Upper lobe of left lung (tissue), 6 donors: ENCODE measurements at places on chromosomes 6 and 20.

- peaks cover 23% of the 10 kb centered on the region for H3K27me3 ChIP-seq
- DNase-seq = no peak
- peaks cover 22% of the 10 kb centered on the region for H3K4me1 ChIP-seq
- no peaks in the 10 kb centered on the region for H3K36me3 ChIP-seq
- no peak overlapping the region for H3K27ac ChIP-seq
These were observed 2.4 kb upstream of the SCRT2 start for GRCh38 chr20:677957-678356.

DNA sequence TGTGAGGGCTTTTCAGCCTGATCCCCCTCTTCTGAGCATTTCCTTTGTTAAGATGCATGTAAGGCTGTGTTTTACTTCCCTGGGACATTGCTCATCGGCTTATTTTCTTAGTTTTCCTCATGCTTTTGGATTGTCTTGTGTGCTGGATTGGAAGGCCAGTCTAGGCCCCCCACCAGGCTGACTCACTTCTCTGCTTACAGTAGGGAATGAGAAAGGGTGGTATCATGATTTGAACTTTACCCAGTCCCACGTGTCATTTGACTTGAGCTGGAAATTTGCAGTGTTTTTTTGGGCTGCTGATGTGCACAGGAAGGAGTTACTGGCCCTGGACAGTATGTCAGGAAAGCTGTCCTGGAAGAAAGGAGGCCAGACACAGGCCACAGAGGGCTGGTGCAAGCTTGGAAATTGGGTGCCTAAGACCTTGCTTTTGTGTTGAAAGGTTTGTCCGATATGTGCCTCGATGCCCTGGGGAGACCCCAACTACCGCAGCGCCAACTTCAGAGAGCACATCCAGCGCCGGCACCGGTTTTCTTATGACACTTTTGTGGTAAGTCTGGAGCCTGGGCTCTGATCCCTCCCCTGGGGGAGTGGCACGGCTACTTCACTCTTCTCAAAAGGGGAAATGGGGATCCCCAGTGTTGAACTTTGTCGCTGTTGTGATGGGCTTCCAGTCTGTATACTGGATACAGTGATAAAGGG is 12.8 kb downstream of the RNF114 start:
- H3K27ac ChIP-seq = no peak overlapping the region
- no peak overlapping the region for H3K4me3 ChIP-seq
- H3K27me3 ChIP-seq = no peaks in the 10 kb centered on the region
- no peaks in the 10 kb centered on the region for H3K4me1 ChIP-seq

DNA sequence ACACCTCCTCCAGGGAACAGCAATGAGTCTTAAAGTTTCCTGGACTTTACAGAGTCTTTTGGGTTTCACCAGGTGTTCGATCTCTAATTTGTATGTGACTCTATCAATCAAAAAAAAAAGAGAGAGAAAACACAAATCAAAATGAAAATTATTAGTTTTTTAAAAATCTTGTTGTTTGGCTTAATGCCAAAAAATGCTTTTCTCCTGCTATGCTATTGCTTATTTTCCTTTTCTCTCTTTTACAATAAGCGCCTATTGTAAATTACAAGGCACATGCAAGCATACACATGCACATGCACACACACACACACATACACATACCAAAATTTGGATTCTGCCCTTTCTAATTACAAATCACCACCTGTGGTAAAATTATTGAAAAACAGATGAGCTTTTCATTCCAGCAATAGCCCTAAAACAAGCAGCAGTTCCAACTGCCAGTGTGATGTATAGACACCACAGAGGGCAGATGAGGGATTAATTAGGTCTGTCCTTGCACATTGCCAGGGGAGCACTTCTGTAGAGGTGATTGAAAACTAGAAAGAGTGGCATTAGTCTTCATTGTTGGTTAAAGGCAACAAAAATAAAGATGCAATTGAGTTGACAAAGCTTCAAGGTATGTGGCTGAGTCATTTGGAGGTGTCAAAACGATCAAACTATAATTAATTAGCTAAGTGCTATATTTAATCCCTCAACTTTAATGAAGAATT is 631.7 kb downstream of the TFAP2B start:
- no peak for DNase-seq
- H3K4me1 ChIP-seq = no peaks in the 10 kb centered on the region

DNA sequence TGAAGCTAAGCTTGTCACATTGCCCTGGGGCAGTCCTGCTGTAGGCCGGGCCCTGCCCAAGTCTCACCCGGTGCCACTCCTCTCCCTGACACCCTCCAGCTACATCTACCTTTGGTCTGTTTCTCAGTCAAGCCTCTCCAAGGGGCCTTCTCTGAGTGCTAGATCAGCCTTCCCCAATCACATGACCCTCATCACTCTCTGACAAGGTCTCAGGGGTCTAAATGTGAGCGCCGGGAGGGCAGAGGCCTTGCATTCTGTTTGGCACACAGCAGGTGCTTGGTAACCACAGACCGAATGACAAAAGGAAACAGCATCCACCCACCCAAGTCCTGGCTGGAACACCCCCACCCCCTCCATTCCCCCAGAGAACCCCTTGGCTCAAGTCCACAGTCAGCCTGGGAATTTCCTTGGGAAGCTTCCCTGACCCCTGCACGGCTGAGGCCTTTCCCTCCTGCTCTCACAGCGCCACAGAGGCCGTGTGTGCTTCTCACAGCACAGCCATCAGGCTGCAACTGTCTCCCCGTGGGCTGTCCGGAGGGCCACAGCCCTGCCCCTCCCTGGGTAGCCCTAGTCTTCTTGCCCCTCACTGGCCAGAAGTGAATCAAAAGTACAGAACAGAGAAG is 32.9 kb downstream of the PKIG start:
- H3K27ac ChIP-seq = peak overlapping the region; percentile 70
- no peak overlapping the region for H3K4me3 ChIP-seq
- H3K4me1 ChIP-seq = peaks cover 23% of the 10 kb centered on the region
- H3K27me3 ChIP-seq = no peaks in the 10 kb centered on the region

DNA sequence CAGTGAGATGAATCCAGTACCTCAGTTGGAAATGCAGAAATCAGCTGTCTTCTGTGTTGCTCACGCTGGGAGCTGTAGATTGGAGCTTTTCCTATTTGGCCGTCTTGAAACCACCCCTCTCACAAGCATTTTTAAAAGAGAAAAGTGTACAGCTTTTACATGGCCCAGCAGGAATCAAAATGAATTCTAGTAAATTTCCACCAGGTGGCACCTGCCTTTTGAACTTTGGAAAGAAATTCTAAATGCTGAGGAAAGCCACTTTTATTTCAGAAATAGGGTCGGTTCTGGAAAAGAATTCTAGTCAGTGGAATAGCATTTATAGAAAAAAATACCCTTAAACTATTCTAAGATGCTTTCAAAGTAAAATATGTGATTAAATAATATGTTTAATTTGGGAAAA is 647.8 kb downstream of the CD109 start:
- H3K4me1 ChIP-seq = no peaks in the 10 kb centered on the region
- DNase-seq = no peak
- H3K4me3 ChIP-seq = no peak overlapping the region
- no peaks in the 10 kb centered on the region for H3K27me3 ChIP-seq
- no peak overlapping the region for H3K27ac ChIP-seq

DNA sequence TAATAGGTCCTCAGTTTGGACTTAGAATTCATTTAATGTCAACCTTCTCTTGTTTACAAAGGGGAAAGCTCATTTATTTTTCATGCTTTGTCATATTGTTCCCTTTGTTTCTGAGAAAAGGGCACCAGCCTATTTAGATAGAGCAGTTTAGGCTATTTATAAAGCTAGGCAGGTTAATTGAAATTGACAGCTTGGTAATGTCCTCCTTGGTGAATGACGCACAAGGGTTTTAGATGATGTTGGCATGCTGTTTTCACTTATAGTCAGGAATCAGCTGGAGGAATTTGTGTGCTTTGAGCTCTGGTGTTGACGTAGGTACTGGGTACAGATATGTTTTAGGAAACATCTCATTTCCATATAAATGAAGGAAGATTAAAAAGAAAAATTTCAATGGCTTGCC is 45.2 kb downstream of the BCKDHB start:
- H3K36me3 ChIP-seq = no peaks in the 10 kb centered on the region
- no peaks in the 10 kb centered on the region for H3K27me3 ChIP-seq
- no peak for DNase-seq

DNA sequence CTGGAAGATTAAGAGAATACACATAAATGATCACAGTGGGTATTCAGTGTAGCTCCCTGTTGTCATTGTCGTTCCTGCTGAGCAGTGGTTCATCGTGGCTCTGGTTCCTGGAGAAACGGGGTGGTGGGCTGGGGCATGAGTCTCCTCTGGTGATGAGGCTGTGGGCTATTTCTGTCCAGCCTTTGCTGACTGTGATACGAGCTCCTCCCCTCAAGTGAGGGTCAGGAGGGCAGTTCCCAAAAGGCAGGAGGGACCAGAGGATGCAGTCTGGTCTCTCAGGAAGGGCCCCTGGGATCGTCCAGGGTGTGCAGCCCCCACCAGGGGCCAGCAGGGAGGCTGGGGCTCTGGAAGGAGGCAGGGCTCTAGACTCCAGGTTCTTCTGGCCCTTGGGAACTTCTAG is 31.1 kb upstream of the DLGAP4 start:
- DNase-seq = no peak
- no peak overlapping the region for H3K4me3 ChIP-seq
- H3K36me3 ChIP-seq = no peaks in the 10 kb centered on the region
- peaks cover 2% of the 10 kb centered on the region for H3K27me3 ChIP-seq
- H3K4me1 ChIP-seq = no peaks in the 10 kb centered on the region

DNA sequence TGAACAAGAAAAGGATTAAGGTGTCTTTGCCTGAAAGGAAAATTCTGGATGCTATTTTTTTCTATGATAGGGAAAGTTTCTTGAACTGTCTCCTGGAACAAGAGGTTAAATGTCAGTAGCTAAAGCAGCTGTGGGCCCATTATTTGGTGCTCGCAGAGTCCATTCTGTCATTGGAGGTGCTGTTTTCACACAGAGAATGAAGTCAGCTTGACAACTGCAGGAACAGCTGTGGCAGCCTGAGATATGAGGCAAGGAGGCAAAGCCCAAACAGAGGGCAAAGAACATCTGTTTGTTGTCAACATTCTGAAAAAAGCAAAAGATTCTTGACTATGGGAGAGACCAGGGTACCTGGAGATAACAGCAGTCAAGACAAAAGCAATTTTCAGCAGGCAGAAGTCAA is 548.2 kb downstream of the KIF16B start:
- H3K27ac ChIP-seq = no peak overlapping the region
- H3K36me3 ChIP-seq = no peaks in the 10 kb centered on the region
- no peaks in the 10 kb centered on the region for H3K4me1 ChIP-seq
- no peaks in the 10 kb centered on the region for H3K27me3 ChIP-seq

GRCh38 chr6:113696960-113697359 is 160.2 kb upstream of the MARCKS start:
- H3K27me3 ChIP-seq = no peaks in the 10 kb centered on the region
- no peak overlapping the region for H3K4me3 ChIP-seq
- H3K36me3 ChIP-seq = no peaks in the 10 kb centered on the region
- H3K4me1 ChIP-seq = no peaks in the 10 kb centered on the region

DNA sequence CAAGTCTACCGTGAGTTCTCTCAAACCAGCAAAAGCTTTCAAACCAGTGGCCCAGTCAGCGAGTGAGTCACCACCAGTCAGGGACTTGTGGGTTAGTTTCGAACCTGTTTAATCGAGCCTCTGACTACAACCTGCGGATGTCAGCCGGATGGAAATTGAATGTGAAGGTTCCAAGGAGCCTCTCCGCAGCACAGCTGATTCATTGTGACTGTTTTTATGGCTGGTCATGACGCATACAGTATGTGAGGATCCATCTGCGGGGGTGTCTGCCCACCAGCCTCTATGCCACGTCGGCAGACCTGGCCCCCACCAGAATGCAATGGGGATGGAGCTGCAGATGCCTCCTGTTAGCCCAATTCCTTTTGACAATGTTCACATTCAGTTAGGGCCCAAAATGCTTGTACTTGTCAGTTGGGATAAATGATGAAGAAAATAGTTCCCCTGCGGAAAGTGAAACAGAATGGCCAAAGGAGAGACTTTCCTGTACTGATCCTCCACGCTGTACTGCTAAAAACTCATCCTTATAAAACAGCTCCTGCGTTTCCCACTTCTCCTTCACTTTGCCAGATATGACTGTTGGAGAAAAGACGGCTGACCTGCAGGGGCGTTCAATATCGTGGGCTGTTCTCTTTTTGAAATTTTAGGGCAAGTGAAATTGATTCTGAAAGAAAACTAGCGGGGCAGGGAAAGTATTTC is 206.6 kb downstream of the TFAP2B start:
- no peak overlapping the region for H3K4me3 ChIP-seq
- no peaks in the 10 kb centered on the region for H3K4me1 ChIP-seq

GRCh38 chr6:32938494-32938893 is 2.3 kb downstream of the HLA-DMB start:
- no peak for DNase-seq
- no peaks in the 10 kb centered on the region for H3K27me3 ChIP-seq
- H3K36me3 ChIP-seq = no peaks in the 10 kb centered on the region
- H3K4me3 ChIP-seq = no peak overlapping the region

DNA sequence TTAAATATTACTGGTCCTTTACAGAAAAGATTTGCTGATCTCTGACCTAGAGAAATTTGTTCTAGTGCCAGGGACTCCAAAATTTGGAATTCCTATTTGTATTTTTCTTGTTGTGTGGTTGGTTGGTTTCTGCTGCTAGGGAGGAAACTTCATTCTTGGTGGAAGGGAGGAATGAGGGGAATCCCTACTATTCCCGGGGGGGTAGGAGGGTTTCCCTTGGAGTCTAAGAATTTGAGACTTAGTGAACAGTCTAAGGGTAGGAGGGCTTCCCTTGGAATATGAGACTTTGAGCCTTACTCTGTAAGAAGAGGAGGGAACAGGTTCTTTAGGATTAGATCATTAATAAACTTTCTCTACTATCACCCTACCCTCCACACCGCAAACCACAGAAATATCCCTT is 67.1 kb upstream of the ADGRF1 start:
- no peak overlapping the region for H3K4me3 ChIP-seq
- H3K27me3 ChIP-seq = no peaks in the 10 kb centered on the region
- DNase-seq = no peak
- H3K36me3 ChIP-seq = no peaks in the 10 kb centered on the region
- no peak overlapping the region for H3K27ac ChIP-seq
- no peaks in the 10 kb centered on the region for H3K4me1 ChIP-seq

DNA sequence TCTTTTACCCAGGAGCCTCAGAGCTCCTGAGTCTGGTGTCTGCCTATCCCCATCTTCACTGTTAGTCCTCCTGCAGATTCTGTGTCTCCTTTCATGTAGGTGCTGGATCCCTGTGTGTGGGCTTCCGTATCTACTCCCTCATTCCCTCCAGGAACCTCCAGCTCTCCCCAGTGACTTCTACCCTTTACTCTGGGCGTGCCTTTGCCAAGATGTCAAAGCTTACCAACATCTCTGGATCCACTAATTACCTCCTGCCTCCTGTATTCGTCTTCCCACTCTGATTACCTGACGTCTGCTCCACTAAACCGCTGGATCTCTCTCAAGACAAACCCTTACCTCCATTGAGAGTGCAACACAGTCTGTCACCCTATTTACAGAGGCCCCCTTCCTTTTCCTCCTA is 2.2 kb upstream of the C6orf136 start:
- peaks cover 13% of the 10 kb centered on the region for H3K4me1 ChIP-seq
- peaks cover 40% of the 10 kb centered on the region for H3K36me3 ChIP-seq
- no peak overlapping the region for H3K27ac ChIP-seq

GRCh38 chr6:83417880-83418663 is 12.8 kb downstream of the ME1 start:
- H3K4me3 ChIP-seq = no peak overlapping the region
- H3K36me3 ChIP-seq = no peaks in the 10 kb centered on the region
- H3K4me1 ChIP-seq = no peaks in the 10 kb centered on the region
- H3K27ac ChIP-seq = no peak overlapping the region
- H3K27me3 ChIP-seq = no peaks in the 10 kb centered on the region
